ENCODE measurements at places on chromosomes 16 and 17.

DNA sequence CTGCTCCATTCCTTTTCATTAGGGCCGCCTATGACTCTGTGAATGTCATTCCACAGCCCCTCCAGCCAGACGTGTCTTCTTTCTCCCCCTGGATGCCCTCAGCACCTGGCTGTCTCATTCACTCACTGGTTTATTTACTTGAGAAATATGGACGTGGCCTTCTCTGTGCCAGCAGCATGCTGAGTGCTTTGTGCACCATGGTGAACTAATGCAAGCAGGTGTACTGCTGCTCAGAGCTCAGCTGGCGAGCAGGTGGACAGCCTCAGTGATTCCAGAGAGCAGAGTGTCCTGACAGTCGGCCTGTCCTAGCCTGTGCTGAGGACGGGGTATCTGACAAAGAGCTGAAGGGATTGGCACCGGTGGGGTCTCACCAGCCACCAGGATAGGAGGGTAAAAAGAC, 96.7 kb downstream of the GNAO1 start:
- no peak for DNase-seq

DNA sequence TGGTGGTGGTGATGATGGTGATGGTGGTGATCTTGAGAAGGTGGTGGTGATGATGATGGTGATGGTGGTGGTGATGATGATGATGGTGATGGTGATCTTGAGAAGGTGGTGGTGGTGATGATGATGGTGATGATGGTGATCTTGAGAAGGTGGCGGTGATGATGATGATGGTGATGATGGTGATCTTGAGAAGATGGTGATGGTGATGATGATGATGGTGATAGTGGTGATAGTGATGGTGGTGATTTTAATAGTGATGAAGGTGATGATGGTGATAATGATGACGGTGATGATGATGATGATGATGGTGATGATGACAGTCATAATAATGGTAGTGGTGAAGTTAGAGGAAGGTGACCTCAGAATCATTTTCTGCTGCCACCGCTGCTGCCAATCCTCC, 75.1 kb downstream of the MYH13 start:
- no peak for DNase-seq

DNA sequence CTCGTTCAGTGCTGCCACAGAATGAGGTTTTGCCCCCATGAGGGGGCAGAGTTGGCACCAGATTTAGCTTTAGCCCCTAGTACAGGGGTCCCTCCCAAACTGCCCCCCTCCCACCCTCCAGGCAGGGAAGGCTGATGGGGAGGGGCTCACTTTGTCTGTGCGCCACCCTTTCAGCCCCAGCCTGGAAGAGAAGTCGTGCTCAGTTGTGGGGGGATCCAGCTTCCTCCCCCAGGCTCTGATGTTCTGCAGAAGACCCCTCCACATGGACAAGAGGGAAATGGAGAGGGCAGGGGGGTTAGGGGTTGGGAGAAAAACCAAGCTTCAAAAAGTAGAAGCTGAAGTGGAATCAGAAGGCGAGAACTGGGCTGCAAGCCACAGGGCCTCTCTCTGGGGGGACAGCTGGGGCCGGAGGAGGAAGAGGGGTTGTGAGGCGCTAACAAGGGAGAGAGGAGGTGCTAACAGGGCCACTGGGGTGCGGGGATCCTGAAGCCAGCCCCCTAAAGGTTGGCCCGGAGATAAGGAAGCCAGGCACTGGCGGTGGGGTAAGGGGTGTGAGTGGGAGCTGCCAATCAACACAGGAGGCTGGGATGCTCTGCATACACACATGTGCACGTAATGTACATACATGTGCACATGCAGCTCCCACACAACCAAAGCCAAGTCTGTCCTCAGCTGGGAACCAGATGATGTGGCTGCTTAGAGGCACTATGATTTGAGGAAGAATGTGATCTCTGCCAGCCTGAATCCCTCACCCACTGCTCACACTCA, 7.0 kb upstream of the TMEM92 start:
- no peak for DNase-seq

DNA sequence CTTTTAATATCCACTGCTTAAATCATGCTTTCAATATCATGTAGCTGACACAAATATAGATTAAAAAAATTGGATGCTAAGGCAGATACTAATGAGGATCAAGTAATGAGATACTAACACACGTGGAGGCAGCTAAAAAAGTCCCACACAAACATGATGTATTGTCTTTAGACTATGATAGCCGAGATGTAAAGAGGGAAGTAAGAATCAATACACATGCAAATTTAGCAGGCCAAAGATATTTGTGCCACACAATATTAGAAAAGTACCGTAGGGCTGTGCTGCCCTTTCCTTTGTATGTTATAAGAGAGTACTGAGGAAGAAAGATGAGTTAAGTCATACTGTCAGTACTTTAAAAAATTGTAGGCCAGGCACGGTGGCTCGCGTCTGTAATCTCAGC, 51.4 kb upstream of the STAC2 start:
- DNase-seq = no peak

- peak; percentile 15 for DNase-seq
Observed at GRCh38 chr17:57082441-57082840, 2.6 kb upstream of the AKAP1 start.

GRCh38 chr17:12545877-12546513, 119.7 kb upstream of the MYOCD start:
- DNase-seq = no peak

DNA sequence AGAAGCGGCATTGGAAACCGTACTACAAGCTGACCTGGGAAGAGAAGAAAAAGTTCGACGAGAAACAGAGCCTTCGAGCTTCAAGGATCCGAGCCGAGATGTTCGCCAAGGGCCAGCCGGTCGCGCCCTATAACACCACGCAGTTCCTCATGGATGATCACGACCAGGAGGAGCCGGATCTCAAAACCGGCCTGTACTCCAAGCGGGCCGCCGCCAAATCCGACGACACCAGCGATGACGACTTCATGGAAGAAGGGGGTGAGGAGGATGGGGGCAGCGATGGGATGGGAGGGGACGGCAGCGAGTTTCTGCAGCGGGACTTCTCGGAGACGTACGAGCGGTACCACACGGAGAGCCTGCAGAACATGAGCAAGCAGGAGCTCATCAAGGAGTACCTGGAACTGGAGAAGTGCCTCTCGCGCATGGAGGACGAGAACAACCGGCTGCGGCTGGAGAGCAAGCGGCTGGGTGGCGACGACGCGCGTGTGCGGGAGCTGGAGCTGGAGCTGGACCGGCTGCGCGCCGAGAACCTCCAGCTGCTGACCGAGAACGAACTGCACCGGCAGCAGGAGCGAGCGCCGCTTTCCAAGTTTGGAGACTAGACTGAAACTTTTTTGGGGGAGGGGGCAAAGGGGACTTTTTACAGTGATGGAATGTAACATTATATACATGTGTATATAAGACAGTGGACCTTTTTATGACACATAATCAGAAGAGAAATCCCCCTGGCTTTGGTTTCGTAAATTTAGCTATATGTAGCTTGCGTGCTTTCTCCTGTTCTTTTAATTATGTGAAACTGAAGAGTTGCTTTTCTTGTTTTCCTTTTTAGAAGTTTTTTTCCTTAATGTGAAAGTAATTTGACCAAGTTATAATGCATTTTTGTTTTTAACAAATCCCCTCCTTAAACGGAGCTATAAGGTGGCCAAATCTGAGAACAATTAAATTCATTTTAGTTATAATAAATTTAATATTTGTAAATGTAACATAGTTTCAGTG, 1.7 kb downstream of the HEXIM1 start:
- DNase-seq = peak; percentile 35

- no peak for DNase-seq
Observed at GRCh38 chr16:26186091-26186615, 494.4 kb downstream of the HS3ST4 start.

DNA sequence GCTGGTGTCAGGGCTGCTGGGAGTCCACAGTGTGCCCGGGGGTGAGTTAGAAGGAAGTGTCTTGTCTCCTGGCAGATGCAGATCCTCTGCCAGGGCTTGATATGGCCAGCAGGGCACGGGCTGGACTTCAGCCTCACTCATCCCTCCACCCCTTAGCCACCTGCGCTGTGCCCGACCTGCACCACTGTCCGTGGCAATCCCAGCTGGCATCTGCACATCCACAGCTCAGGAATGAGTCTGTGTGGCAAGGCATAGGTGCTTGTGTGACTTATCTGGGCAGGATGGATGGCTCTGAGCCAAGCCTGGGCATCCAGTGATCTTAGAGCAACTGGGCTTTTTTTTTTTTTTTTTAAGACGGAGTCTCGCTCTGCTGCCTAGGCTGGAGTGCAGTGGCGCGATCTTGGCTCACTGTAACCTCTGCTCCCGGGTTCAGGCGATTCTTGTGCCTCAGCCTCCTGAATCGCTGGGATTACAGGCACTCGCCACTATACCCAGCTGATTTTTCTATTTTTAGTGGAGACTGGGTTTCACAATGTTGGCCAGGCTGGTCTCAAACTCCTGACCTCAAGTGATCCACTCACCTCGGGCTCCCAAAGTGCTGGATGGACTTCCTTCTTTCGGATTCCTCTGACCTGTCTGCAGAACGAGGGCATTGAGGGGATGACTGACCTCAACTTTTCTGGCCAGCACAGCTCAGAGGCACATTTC, 22.5 kb upstream of the CACNG1 start:
- DNase-seq = no peak

DNA sequence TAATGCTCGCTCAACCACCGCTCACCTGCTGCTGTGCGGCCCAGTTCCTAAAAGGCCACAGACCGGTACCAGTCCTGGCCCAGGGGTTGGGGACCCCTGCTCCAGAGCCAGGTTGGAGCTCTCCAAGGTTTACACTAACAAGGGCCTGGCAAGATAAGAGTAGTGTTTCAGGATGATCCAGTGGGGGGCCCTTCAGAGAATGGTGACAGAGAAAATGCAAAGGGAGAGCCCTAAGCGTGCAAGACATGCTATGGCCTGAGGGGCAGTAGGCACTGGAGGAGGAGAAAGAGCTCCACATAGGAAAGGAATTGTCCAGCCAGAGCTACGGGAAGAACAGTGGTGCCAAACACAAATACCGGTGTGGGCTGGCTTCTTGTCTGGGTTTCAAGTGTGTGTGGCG, 233.4 kb downstream of the STX8 start:
- DNase-seq = no peak

DNA sequence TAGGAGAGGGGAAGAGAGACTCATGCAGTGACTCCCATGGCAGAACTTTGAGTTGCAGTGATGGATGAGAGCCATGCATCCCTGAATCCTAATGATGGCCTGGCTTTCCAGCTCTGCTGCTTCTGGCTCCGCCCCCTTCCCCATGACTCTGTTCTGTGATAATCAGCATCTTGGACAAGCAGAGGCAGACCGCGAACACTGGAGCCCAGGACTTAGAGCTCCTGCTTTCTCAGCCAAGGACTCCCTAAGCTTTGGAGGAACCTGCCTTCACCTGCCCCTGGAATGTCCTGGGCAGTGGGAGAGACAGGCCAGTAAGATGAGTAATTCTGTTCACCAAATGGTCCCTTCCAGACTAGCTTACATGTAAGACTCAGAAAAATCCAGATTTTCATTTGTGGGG, 12.5 kb downstream of the CCDC92B start:
- no peak for DNase-seq

DNA sequence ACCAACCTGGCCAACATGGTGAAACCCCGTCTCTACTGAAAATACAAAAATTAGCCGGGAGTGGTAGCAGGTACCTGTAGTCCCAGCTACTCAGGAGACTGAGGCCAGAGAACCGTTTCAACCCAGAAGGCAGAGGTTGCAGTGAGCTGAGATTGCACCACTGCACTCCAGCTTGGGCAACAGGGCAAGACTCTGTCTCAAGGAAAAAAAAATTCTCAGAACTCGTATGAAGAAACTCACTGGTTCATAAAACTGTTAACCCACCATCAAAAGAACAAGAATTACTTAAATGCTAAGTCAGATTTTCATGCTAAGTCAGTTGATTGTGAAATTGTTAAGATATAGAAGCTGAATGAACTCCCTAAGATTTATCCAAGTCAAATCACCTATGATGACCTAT, 31.3 kb downstream of the SLC39A11 start:
- no peak for DNase-seq

GRCh38 chr16:14640538-14640937, 7.8 kb downstream of the BFAR start:
- DNase-seq = no peak

DNA sequence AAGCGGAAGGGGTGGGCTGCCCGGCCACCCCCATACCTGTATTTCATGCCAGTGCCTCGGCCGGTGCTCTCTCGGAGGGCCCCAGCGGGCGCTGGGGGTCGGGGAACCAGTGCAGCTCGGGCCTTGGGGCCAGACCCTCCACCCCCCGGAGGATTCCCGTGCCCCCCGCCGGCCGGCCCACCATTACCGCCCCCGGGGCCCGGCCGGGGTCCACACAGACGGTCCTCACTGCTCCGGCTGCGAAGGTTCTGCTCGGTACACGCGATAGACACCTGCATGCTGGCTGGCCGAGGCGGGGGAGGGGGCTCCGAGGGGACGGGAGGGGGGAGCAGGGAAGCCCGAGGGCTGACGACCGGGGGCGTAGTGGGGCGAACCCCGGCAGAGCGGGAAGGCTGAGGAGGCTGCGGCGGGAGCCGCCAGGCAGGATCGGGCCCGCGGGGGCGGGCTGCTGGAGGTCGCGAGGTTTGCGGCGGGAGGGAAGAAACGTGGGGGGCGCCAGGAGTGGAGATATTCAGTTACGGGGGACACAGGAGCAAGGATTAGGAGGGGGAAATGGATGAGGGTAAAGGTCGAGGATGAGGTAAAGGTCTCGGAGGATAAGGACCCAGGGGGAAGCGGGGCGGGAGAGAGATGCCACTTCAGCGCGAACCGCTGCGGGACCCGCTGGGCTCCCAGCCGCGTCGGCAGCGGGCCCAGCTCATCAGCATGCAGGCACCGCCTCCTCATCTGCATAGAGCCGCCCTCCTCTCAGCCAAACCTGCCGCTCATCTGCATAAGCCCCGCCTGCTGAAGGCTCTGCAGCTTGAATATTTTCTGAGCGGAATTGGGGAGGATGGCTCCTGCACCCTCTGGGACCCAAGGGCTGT, at the start of gene KCNAB3:
Gene KCNAB3 (minus strand): TSS at position 699 of the 866 bp plus-strand sequence. CDS start 421 bp downstream, at position 278.
- DNase-seq = no peak

DNA sequence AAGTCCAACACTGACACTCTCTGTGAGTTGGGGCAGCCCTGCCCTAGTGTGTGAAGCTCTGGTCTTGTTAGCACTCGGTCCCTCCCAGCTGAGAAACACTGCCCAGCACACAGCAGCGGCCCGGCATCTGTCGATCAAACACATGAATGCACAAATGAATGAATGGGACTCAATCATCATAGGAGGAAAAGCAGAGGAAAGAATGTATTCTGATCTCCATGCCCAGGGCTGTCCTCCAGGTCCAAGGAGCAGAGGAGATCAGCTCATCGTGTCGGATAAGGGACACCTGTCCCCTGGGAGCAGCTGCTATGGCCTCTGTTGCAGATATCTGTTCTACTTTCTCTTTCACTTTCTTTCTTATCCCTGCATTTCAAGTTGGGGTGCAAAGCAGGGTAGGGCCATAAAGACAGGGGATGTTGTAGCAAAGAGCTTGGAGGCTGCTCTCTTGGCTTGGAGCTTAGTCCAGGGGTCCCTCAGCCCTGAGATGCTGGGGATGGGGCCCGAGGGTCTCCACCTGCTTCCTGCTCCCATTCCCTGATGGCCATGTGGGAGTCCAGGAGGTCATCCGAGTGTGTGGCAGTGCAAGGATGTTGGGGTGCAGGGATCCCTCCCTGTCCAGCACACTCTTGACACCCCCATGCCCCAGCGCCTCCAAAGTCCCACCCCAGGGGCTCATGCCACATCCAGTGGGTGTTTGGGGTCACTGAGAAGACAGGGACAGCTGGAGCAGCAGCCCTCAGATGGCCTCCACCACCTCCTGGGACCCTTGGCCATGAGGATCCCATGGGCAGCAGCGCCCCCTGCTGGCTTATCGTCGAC, 88.2 kb downstream of the IRF8 start:
- peak; percentile 42 for DNase-seq

GRCh38 chr16:19809121-19809635, 75.5 kb downstream of the GPRC5B start:
- no peak for DNase-seq
